ENCODE measurements at places on chromosomes 1 and 21.

GRCh38 chr1:167762061-167762746 is 40.4 kb downstream of the MPZL1 start:
- no peak for DNase-seq

DNA sequence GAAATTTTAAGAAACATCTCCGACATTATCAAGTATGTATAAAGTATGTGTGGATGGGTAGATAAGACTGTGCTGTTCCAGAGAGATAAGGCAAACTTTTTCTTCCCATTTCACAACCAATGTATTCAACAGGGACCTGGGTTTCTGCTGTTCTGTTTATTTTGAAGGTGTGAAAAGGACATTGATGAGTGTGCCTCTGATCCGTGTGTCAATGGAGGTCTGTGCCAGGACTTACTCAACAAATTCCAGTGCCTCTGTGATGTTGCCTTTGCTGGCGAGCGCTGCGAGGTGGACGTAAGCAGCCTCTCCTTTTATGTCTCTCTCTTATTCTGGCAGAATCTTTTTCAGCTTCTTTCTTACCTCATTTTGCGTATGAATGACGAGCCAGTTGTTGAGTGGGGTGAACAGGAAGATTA is 174.0 kb downstream of the CRB1 start:
- DNase-seq = no peak

- DNase-seq = no peak
These were observed 2.5 kb downstream of the LMX1A start for GRCh38 chr1:165353731-165354671.

- peak; percentile 27 for DNase-seq
These were observed 455.0 kb downstream of the BRINP3 start for GRCh38 chr1:190022709-190023108.

DNA sequence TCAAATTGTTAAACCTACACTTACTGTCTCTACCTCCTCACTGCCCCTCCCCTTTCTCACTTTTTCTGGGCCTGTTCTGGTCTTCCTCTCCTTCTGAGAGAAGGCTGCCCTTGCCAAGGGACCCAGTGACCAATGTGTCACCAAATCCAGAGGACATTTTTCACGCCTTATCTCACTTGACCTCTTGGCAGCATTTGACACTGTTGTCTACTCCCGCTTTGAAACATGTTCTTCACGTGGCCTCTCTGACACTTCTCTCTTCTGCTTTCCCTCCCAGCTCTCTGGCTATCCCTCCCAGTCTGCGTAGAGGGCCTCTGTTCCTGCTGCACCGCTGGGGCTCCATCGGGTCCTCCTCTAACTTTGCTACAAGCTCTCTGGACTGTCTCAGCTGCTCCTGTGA is 25.3 kb downstream of the KCNQ4 start:
- no peak for DNase-seq

- no peak for DNase-seq
These were observed at the start of gene KRTAP8-1 for GRCh38 chr21:30813174-30813573. Gene KRTAP8-1, minus strand, starts transcription at chr21:30813274. Its CDS starts 54 bp downstream, at chr21:30813220.

DNA sequence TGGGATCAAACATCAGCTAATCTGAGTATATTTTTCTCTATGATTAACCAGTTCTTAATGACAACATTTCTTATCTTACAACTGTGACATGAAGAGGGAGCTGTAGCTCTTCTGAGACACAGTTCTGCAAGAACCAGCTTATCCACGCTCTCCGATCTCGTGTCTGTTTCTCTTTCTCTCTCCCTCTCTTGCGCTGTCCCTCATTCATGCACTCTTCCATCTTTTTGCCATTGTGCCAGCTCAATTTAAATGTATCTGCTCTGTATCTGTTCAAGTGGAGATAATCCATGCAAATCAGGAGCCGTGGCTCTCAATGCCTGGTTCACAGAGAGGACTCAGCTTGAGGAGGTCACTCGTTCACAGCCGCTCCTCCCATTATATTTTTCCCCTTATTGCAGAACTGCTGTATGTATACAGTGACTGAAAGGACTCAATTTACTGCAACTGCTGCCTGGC is 494.7 kb upstream of the ADGRL2 start:
- DNase-seq = no peak

GRCh38 chr1:31691951-31692350 is 11.9 kb downstream of the COL16A1 start:
- no peak for DNase-seq

DNA sequence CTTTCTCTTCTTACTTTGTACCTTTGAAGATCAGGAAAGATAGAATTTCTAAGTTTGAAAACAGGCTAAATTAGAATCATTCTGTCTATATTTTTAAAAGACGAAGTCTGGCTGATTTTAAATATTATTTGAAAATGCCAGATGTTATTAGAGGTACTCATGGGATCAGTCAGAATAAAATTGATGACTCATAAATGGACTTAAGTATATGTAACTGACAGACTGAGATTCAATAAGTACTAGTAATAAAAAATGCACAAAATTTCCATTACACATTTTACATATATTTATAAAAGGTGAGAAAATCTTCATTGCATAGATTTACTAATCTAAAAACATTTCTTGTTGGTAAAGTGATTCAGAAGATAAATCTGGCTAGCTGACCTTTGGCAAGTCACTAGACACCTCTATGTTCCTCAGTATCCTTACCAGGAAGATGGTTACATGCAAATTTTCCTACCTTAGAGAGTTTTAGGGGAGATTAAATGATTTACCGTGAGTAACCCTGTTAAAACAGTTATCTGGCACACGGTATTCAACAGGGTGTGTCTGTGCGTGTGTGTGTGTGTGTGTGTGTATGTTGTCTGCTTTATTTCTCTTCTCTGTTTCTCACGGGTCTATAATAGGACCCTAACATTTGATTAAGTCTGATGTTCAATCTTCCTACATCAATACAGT is 189.0 kb downstream of the RUNX1 start:
- DNase-seq = no peak

DNA sequence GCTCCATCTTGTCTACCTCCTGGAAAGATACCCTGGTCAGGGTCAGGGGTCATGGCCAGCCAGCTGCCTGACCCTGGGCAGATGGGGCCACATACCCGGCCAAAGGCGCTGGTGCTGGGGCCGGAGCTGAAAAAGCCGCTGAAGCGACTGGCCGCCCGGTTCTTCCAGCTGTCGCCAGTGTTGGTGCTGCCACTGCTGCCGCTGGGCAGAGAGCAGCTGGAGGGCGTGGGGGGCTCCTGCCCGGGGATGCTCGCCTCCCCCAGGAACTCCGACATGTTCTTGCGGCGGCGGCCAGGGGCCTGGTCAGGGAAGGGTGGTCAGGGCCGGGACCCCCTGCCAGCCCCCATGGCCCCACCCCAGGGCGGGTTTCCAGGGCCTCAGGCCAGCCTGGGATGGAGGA is 7.2 kb upstream of the TNFRSF25 start:
- DNase-seq = no peak

DNA sequence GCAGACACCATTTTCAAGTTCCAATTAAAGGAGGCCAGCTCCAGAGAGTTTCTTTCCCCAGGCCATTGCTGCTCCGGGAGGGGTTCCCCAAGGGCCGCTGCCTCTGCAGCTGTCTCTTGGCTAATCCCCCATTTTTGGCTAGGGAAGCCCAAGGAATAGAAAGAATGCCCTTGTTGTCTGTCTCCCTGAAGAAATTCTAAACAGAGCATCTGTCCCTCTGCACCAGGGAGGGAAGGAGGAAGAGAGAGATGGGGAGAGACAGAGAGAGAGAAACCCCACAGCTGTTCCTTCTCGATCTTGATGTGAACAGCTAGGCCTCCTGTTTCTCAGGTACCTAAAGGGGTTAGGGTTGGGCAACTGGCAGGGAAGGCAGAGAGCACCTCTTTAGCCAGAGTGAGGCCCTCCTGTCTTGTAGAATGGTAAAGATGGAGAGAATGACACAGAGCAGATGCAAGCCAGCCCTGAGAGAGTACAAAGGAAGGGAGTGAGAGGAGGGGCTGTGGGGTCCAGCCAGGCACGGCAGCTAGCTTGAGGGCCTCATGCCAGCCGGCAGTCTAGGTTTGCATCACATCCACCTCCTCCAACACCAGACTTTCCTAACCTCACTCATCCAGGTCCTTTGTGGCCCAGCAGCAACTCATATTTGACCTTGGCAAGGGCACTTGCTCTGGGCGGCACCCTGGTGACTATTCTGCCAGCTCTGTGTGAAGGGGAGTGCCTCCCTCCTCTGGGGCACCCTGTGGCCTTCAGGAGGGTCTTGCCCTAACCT is 13.1 kb downstream of the OPTC start:
- no peak for DNase-seq

DNA sequence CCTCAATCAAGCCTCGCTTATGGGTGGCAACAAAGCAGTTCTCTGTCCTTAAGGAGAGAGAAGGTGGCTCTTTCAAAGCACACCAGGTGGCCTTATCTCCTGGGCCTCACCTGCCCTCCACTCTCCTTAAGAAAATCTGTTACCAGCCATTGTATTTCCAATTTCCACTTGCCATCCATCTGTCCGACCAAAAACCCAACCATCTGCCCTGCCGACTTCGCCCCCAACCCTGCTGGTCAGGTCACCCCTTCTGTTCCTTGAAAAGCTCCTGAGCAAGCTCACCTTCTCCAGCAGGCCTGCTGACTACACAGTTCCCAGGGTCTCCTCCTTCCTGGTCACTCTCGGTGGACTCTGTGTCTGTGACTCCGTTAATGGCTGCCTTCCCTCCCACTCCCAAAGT is 619 bp upstream of the IGFN1 start:
- DNase-seq = no peak

DNA sequence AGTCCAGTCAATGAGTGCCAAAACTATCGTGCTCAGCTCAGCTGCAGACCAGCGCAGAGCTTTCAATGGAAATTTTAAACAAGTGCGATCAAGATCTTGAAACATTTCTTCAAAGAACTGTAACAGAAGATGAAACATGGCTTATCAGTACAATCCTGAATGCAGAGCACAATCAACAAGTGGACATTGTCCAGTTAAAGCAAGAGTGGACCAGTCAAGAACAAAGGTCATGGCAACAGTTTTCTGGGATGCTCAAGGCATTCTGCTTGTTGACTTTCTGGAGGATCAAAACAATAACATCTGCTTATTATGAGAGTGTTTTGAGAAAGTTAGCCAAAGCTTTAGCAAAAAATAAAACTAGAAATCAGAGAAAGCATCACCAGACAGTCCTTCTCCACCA is 374.2 kb downstream of the SETD4 start:
- DNase-seq = no peak

DNA sequence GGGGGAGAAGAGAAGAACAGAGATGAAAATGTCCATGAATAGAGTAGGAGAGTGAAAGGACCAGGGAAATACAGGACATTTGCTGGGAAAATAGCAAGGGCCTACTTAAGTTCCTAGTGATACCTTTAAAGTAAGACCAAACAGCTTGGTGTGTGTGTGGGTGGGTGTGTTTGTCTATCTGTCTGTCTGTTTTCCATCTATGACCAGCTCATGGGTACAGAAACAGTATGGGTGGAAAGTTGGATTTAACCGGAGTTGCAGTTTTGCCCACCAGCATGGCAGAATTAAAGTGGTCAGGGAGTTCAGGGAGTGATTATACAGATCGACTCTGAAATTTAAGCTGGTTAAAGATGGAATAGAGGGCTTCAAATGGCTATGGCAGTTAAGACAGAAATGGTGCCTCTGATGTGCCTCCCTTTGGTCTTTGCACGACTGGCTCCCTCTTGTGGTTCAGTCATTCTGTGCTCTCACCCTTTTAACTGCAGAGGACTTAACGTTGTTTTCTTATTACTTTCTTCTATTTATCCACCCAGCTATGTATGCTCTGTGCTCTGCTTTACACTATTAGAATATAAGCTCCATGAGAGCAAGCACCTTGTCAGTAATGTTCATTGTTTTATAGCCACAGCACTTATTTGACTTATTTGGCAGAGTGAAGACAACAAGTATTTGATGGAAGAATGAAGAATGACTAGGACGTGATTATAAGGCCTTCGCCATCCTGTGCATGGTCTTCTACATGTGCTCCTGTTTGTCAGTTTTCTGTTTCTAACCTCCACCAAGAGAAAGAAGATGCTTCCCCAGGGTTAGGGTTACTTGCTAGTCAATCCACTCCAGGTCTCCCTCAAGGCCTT is 72.7 kb upstream of the AK4 start:
- peak; percentile 68 for DNase-seq

DNA sequence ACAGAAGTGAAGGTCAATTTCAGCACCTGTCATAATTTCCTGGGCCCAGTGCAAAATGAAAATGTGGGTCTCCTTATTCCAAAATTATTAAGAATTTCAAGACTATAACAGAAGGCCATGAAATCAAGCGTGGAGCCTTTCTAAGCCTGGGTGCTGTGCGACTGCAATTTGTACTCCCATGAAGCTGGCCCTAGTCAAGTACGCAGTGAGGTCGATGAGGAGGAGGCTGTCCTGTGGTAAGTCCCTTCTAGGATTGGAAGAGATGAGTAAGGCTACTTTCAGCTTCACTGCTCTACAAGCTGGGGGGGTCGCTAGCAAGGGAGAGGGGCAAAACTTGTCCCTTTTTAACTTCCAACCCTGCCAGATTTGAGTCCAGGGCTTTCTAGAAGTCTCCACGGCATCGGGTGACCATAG is 410 bp upstream of the NUDC start:
- no peak for DNase-seq

DNA sequence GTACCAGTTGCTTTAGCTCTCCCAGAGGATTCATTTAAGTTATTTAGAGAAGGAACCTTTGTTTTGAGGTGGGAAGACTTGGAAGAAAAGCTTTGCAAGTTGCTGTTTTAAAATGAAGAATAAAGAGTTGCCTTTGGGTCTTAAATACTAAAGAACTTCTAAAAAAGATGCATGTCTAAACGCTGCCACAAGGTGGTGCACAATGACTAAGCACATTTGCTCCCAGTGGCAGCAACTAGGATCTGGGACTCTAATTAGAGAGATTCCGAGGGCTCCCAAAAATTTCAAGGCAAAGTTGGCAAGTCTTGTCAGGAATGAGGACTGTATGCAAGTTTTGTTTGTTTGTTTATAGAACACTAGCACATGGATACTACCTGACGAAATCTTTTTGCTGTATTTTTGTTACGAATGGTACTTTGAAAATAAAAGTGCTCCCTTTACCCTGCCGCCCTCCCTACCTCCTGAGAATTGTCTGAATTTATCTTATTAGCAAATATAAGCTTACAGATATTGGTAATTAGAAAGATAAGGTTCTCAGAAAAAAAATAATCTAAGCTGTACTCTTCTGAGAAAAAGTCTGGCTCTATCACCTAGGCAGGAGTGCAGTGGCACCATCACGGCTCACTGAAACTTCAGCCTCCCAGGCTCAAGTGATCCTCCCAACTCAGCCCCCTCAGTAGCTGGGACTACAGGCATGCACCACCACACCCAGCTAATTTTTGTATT is 121.8 kb downstream of the HFM1 start:
- DNase-seq = peak; percentile 57

- no peak for DNase-seq
These were observed 1.9 kb upstream of the LHX8 start for GRCh38 chr1:75132242-75132811.

GRCh38 chr21:42806509-42807140 is 72.7 kb downstream of the WDR4 start:
- DNase-seq = no peak

DNA sequence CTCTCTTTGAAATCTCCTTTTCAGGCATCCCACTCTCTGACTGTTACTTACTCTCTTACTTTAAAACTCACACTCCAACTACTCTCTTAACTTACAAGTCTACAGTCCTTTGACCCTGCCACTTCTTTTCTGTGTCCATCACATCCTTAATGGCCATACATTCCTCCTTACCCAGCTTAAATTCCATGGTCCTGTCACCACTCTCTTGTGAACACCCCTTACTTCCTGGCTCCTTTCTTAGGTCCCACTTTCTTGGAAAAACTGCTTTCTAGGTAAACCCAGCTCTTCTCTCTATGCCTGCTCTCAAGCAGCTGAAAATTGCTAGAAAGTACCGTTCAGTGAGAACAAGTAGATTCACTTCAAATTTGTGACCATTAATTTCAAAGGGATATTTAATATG is 109.1 kb downstream of the OLFML2B start:
- DNase-seq = no peak
